A673 (cell line): ENCODE measurements at places on chromosomes 2 and 18.
A peak's percentile ranks its signal among the peaks of the same experiment; 100 is the strongest.

GRCh38 chr2:115921541-115921940 is 1479.1 kb downstream of the DPP10 start:
- no peak overlapping the region for H3K4me3 ChIP-seq
- H3K4me1 ChIP-seq: no peaks in the 10 kb centered on the region
- no peak for DNase-seq
- H3K27me3 ChIP-seq: no peaks in the 10 kb centered on the region
- H3K27ac ChIP-seq: no peak overlapping the region

- no peak for DNase-seq
- H3K27ac ChIP-seq: no peak overlapping the region
- no peaks in the 10 kb centered on the region for H3K27me3 ChIP-seq
- no peaks in the 10 kb centered on the region for H3K4me1 ChIP-seq
Measured at GRCh38 chr18:7436166-7436565, 130.9 kb upstream of the PTPRM start.

DNA sequence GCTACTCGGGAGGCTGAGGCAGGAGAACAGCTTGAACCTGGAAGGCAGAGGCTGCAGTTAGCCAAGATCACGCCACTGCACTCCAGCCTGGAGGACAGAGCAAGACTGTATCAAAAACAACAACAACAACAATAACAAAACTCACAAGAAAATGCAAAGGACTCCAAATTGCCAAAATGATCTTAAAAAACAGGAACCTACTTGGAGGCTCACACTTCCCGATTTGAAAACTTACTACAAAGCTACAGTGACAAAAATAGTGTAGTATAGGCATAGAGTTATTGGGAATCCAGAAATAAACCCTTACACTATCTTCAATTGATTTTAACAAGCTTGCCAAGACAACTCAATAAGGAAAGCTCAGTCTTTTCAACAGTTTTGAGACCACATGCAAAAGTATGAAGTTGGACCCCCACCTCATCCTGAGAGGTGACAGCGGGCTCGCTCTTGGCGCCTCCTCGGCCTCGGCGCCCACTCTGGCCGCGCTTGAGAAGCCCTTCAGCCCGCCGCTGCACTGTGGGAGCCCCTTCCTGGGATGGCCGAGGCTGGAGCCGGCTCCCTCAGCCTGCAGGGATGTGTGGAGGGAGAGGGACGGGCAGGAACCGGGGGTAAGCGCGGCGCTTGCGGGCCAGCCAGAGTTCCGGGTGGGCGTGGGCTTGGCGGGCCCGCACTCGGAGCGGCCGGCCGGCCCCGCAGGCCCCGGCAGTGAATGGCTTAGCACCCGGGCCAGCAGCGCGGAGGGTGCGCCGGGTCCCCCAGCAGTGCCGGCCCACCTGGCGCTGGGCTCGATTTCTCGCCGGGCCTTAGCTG is 18.3 kb upstream of the ACVR2A start:
- no peak overlapping the region for H3K4me3 ChIP-seq
- DNase-seq: no peak
- H3K36me3 ChIP-seq: peaks cover 4% of the 10 kb centered on the region
- H3K4me1 ChIP-seq: no peaks in the 10 kb centered on the region
- no peak overlapping the region for H3K27ac ChIP-seq

GRCh38 chr2:186688813-186689212 is 5.0 kb upstream of the FAM171B start:
- no peaks in the 10 kb centered on the region for H3K27me3 ChIP-seq
- H3K36me3 ChIP-seq: no peaks in the 10 kb centered on the region
- H3K4me3 ChIP-seq: no peak overlapping the region
- DNase-seq: no peak
- H3K27ac ChIP-seq: no peak overlapping the region

DNA sequence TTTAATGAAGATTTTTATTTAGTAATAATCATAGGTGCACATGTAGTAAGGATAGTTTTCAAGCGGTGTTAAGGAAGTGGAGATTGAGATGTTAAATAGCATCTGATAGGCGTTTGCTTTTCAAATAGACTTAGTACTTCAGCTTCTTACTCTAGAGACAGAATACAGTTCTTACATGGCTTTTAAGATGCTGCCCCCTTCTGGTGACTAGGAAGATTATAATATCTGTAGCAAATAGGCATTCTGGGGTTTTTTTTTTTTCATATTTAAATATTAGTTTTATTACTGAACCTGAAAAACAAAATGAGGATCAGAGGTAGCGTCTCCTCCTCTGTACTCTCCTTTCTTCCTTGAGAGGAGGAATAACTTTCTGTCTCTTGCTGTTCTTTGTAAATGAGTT is 100.2 kb downstream of the AGAP1 start:
- H3K36me3 ChIP-seq: no peaks in the 10 kb centered on the region
- H3K4me3 ChIP-seq: no peak overlapping the region
- no peaks in the 10 kb centered on the region for H3K27me3 ChIP-seq
- H3K27ac ChIP-seq: no peak overlapping the region
- DNase-seq: peak; percentile 79

- H3K36me3 ChIP-seq: no peaks in the 10 kb centered on the region
- no peaks in the 10 kb centered on the region for H3K27me3 ChIP-seq
- no peaks in the 10 kb centered on the region for H3K4me1 ChIP-seq
Measured at GRCh38 chr2:171402906-171403580, 30.7 kb downstream of the METTL8 start.

GRCh38 chr2:219704878-219705277 is 77.4 kb downstream of the SLC4A3 start:
- no peak overlapping the region for H3K27ac ChIP-seq
- H3K27me3 ChIP-seq: no peaks in the 10 kb centered on the region
- H3K4me1 ChIP-seq: no peaks in the 10 kb centered on the region
- H3K36me3 ChIP-seq: no peaks in the 10 kb centered on the region
- DNase-seq: no peak

GRCh38 chr18:63578357-63578958 is 8.7 kb upstream of the SERPINB13 start:
- H3K4me1 ChIP-seq: peaks cover 25% of the 10 kb centered on the region
- no peak overlapping the region for H3K27ac ChIP-seq
- no peaks in the 10 kb centered on the region for H3K27me3 ChIP-seq
- H3K4me3 ChIP-seq: no peak overlapping the region

- no peaks in the 10 kb centered on the region for H3K36me3 ChIP-seq
- no peak for DNase-seq
- no peaks in the 10 kb centered on the region for H3K27me3 ChIP-seq
- H3K27ac ChIP-seq: no peak overlapping the region
Measured at GRCh38 chr18:57715671-57716070, 87.4 kb downstream of the ATP8B1 start.

- DNase-seq: no peak
- H3K4me1 ChIP-seq: no peaks in the 10 kb centered on the region
- H3K27me3 ChIP-seq: peaks cover 70% of the 10 kb centered on the region
- no peak overlapping the region for H3K4me3 ChIP-seq
- H3K36me3 ChIP-seq: no peaks in the 10 kb centered on the region
Measured at GRCh38 chr18:26575865-26576217, 27.5 kb upstream of the KCTD1 start.

DNA sequence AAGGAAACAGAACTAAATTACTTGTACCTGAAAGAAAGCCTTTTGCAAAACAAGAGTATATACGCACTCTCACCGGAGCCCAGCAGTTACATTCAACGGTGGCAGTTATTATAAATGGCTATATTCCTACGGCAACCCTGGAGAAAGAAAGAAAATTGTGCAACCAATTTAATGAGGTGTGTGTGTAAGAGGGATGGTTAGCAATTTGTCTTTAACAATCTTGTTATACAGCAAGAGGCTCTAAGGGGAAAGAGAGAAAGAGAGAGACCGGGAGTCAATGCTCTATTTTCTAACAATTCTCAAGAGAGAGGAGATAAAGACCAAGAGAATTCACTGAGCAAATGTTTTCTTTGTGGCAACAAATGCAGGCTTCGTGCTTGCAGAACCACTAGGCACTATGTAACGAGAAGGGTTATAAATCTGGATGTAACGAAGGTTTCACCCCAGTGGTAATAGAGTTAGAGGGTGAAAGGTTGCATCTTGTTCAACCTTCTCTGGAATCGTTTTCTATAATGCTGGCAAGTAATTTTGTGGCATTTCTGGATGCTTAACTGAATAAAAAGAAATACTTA is 359.1 kb upstream of the SPRED2 start:
- peaks cover 46% of the 10 kb centered on the region for H3K4me1 ChIP-seq
- no peaks in the 10 kb centered on the region for H3K36me3 ChIP-seq
- peak overlapping the region; percentile 74 for H3K27ac ChIP-seq

GRCh38 chr2:177396703-177397460 is 4.3 kb downstream of the AGPS start:
- no peak overlapping the region for H3K27ac ChIP-seq
- H3K4me3 ChIP-seq: no peak overlapping the region
- H3K36me3 ChIP-seq: no peaks in the 10 kb centered on the region
- no peaks in the 10 kb centered on the region for H3K27me3 ChIP-seq
- H3K4me1 ChIP-seq: peaks cover 36% of the 10 kb centered on the region
